ENCODE measurements at places on chromosomes 2 and 18.

DNA sequence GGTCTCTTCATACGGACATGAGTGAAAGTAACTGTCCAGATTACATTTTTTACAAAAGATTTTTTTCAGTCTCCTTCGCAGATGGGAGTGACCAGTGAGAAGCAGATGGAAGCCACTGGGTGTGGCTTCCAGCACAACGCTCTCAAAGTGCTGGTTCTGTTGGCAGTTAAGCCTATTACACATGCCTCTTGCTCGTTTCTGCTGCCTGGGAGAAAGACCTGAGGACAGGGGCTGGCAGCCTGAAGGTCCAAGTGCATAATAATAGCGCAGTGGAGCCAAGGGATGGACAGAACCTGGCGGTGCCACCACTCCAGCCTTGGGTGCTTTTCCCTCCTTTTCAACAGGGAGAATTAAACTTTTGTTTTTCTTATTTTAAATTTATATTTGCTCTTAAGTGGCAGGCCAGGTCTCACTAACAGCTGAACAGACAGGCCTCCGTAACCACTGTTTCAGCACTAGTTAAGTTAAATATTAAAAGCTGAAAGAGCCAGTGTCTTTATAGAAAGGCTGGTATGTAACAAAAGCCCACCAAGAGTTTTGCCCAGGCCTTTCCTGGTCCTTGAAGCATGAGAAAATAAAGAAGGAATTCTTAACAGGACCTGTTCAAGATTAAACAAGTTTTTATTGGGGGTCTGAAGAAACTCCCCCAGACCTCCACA is 1.2 kb upstream of the SKA1 start:
- DNase-seq: no peak

- no peak for DNase-seq
Observed at GRCh38 chr2:169393068-169393590, 30.8 kb upstream of the LRP2 start.

DNA sequence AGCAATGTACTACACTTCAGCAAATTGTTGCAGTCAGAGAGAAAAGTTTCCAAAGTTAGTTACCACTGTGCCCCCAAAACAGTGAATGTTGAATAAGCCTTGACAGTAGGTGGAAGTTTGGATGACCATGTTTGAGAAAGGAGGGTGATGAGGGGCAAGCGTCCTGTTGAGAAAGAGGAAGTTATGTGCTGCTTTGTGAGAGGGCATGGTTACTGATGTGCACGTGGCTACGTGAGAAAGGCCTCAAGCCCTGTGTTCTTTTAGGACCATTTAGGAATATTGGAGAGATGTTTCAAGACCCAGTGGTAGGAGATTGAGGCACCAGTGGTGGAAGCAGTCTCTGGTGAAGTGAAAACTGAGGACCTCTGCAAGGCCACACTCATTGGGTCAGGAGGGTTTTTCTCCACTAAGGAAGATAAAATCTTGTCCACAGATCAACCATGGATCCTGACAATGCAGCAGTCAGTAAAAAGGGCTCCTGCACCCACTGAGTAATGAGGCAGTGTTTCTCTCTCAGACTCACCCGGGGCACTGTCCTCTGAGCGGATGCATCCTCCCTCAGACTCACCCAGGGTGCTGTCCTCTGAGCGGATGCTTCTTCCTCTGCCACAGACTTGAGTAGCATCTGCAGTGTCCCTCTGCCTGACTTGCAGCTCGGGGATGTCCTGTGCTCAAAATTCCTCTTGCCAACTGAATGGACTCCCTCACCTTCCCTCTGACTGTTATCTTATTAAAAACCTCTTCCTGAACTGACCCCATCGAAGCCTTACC is 34.7 kb upstream of the ACTR3 start:
- DNase-seq: no peak

- no peak for DNase-seq
Observed at GRCh38 chr2:32852856-32853255, 93.9 kb upstream of the LTBP1 start.

- no peak for DNase-seq
Observed at GRCh38 chr2:111634050-111634794, 249.8 kb downstream of the ANAPC1 start.

- no peak for DNase-seq
Observed at GRCh38 chr18:32122039-32122438, 30.4 kb downstream of the RNF138 start.

- DNase-seq: no peak
Observed at GRCh38 chr2:133561045-133561852, 7.0 kb downstream of the NCKAP5 start.

DNA sequence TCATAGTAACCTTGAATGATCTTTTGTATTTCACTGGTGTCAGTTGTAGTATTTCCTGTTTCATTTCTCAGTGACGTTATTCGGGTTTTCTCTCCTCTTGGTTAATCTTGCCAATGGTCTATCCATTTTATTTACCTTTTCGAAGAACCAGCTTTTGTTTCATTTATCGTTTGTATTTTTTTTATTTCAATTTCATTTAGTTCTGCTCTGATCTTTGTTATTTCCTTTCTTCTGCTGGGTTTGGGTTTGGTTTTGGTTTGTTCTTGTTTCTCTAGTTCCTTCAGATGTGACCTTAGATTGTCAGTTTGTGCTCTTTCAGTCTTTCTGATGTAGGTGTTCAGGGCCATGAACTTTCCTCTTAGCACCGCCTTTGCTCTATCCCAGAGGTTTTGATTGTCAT is 36.7 kb downstream of the SP140 start:
- no peak for DNase-seq

DNA sequence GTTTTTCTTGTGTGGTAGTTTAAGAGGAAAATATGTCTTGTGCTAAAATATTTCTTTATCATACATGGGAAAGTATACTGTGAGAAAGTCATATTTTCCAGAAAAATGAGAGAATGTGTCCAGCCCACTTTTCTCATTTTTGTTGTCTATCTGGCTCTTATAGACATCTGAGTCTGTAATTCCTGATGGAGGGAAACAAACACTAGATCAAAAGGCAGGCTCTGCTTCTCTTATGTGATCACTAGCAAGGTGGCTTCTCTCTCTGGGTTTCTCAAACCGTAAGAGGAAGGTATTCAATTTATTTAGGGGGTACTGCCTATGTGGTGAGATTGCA is 40.0 kb upstream of the PEX13 start:
- no peak for DNase-seq

GRCh38 chr2:37664231-37664643 is 7.2 kb downstream of the CDC42EP3 start:
- no peak for DNase-seq

DNA sequence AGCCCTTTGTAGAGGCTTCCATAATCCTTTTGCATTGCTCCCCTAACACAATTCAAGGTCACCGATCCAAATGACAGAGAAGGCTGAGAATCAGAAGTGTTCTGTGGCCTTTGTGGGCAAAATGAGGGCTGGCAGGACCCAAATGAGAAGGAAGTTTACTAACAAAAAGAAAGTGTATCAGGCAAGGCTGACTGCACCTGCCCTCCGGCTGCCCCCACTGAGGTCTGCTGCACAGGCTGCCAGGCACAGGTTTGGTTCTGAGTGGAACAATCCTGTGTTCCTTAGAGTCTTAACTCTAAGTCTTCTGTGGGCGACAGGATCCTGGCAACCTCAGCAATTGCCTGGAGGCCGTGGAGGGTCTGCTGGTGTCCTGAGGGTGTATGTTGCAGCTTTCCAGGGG is 568.5 kb downstream of the CMPK2 start:
- no peak for DNase-seq

DNA sequence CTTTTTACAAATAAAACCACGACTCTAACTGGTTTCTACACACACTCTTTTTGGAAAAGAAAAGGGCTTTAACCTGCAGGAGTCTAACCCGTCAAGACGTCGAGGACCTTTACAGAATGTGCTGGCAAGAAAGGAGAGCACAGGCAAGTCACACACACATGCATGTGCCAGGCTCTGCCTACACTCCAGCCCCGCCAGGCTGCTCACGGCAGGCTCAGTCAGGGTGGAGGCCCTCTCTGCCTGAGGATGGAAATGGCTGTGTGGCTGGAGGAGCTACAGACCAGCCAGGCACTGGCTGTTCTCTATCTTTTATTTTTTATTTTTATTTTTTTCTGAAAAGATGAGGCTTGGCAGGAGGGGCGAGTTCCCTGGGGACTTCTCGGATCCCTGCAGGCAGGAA is 10.2 kb downstream of the SIX3 start:
- DNase-seq: no peak

DNA sequence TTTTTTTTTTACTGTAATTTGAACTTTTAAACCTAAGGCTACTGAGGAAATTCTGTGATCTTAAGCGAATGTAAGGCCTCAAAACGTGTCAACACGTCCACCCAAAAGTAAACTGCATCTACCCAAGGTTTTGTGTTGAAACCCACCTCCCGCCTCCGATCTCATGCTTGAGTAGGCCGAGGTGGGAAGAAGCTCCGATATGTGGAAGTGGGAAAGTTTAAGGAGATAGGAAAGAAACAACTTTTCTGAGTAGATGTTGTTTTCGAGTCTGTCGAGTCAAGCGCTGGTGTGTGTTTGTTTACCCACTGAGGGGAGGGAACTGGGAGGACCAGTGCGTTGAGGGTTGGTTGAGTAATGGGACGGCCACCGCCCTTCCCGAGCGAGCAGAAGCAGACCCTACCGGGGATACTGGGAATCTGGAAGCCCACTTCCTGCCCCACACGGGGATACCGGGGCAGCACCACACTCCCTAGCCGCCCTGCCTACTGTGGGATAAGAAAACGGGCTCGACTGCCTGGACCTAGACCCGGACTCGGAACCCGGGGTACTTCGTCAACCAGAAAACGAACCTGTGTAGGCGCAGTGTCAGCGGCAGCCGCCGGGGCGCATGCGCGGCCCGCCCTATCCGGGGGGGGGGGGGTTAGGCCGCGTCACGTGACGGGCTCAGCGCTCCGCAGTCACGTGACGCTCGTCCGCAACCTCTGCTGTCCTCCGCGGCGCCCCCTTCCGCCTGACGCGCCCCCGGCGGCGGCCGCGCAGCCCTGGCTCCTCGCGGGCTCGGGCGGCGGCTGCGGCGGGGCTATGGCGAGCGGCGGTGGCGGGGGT is at the start of gene RETREG2:
RETREG2 (plus strand) TSS at position 724 of the 825 bp plus-strand sequence; CDS start at position 802, 78 bp downstream.
- peak; percentile 71 for DNase-seq

DNA sequence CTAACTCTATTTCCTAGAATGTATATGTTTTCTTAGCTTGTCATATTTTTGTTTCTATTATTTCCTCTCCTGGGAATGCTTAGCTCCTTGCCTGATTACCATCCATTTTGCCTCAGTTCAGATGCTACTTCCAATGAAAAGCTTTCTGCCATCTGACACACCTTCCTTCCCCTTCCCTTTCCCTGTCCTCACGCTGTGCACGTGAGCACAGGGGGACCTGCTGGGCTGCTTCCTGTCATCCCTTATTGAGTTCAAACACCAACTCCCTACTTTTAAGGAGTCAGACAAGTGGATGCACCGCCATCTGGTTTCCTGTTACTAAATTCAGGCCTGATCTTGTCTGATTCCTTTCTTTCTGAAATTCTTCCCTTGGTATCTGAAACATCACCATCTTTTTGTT is 2.4 kb upstream of the INO80C start:
- no peak for DNase-seq

DNA sequence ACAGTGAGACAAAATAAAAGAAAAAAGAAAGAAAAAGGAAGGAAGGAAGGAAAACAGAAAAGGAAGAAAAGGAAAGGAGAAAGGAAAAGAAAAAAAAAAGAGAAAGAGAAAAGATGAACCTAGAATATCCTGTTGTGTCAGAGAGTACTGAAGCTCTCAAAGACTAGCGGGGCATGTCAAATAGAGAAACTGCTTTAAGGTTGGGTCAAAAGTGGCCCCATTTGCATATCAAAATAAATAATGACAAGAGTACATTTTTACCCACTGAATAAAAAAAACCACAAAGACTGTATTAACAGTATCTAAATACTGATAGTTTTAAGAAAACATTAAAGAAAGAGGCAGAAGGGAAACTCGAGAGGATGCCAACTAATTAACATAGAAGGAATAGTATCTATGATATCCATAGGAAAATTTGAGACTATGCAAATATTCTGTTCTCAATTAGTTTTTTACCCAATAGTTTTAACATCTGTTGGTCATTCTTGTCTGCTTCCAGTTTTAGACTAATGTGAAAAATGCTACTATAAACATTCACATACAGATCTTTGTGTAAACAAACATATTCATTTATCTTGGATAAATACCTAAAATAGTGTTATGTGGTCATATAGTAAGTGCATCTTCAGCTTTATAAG is 53.2 kb downstream of the SFXN5 start:
- DNase-seq: no peak

DNA sequence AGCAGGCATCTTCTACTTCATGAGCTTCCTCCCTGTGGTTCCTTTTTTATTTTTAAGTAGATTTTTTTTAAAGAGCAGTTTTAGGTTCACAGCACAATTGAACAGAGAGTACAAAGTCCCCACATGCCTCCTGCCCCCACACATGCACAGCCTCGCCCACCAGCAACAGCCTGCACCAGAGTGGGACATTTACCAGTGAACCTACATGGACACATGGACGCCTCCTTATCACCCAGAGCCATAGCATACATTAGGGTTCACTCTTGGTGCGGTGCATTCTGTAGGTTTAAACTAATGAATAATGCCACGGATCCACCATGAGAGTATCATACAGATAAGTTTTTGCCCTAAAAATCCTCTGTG is 40.9 kb downstream of the HS1BP3 start:
- no peak for DNase-seq

GRCh38 chr2:415986-416610 is 128.2 kb upstream of the ALKAL2 start:
- no peak for DNase-seq

GRCh38 chr18:47968721-47969120 is 38.3 kb upstream of the SMAD2 start:
- DNase-seq: no peak

- DNase-seq: no peak
Observed at GRCh38 chr2:217114117-217114516, 254.3 kb upstream of the TNP1 start.

GRCh38 chr2:119647440-119648169 is 31.4 kb upstream of the TMEM177 start:
- no peak for DNase-seq

DNA sequence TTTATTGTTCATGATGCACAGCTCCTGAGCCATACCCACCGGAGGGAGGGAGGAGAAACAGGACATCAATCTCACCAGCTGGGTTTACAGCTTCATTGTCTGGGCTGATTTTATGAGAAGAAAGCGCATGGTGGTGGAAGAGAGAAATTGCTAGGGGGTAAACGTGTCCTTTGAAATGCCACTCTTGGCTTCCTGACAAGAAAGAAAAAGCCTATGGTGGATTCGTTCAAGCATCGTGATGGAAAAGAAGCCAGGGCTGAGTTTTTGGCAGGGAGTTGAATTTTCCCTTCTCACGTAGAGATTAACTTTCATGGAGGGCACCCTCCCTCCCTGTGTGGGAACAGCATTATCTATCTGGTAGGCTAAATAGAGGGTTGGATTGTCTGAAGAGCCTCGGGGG is 502.0 kb downstream of the SLC4A3 start:
- DNase-seq: no peak

DNA sequence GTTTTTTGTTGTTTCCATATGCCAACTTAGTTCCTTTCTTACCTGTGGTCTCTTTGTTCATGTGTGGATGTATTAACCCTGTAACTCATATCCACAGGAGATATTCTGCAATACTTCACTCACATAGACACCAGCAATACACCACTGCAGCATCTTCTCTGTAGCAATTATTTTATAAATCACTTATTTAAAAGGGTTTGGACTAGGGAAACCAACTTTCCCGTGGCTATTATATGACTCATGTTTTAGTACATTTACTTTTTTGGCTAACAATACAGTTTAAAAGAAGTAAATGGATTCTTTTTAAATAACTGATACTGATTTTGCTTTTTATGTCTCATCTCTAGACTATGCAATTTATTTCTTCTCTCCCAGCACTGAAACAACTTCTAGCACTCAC is 488.9 kb downstream of the MBD2 start:
- DNase-seq: no peak
